ENCODE measurements at places on chromosomes 13 and 19. TPM values are rescaled to one million over a fixed set of nuclear protein-coding genes. Genes with fewer than 3 reads are reported as not detected.

DNA sequence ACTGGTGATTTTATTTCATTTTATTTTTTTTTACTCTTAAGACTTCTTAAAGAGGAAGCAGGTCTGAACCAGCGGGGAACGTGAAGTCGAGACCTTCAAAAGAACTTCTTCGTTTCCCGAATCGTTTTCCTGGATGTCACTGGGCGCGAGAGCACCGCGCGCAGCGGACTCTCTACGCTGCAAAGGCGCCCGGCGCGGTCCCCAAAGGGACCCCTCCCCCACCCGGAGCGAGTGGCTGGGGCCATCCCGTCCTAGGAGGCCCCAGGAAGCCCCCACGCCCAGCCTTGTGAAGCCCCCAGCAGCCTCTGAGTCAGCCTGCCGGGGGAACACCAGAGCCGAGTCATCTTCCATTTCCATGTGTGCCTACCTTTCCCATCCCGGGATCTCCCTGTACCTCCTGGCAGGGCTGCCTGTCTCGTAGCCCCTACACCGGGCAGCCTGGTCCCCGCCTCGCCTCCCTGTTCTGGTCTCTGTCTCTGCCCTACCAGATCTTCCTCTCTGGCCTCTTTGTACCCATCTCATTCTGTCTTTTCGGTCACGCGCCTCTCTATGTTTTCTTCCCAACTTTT lies 608 bp downstream of the CD70 start:
- peak; percentile 35 for DNase-seq
- peak overlapping the region; percentile 4 for H3K27ac ChIP-seq
- peaks cover 37% of the 10 kb centered on the region for H3K27me3 ChIP-seq
- peaks cover 3% of the 10 kb centered on the region for H3K36me3 ChIP-seq
- peak overlapping the region; percentile 82 for H3K4me3 ChIP-seq
- peaks cover 14% of the 10 kb centered on the region for H3K4me1 ChIP-seq

DNA sequence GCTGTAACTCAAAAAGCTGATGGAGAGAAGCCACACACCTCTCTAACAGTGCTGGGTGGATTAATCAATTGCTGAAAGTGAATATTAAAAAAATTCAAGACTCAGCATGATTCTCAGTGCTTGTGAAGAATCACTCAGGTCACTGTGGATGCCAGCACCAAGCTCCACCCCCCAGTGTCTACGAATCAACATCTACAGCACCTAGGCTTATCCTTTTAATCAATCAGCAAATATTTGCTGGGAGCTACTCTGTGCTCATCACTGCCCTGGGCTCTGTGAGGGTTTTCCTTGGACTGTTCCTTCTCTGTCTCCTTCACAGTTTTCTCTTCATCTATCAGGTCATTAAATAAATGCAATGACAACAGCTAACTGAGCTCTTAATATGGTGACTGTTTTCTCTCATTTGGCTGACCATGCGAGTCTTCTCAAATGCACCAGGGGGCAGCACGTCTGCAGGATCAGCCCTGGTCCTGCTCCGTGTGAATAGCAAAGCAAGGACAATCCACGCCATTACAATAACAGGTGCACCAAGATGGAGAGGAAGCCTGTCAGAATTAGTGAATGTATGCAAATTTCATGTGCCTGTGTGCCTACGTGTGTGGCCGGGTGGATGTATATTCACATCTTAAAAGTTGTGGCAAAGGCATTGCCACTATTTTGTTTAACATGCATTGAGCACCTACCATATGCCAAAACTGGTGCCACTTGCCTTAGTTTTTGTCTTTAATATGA lies 14.6 kb upstream of the C13orf42 start:
- no peaks in the 10 kb centered on the region for H3K27me3 ChIP-seq

DNA sequence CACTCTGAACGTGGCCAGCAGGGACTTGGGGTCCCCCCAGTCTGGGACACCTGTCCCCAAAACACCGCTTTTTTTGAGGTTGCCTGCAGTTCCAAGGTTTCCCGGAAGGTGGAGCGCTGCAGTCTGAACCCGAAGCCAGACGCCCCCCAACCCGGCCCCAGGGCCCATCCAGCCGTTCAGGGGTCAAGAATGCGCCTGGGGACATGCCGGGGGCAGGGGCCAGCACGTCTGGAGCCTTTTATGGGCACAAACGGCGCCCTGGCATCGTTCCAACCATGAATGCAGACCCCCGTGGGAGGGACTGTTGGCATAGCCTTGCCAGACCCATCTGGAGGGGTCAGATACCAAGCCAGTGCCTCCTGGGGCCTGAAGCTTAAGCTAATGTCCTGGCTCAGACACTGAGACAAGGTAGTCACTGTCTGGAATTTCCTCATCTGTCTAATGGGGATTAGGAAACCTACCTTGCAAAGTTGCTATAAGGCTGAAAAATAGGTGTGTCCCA lies 6.9 kb downstream of the S1PR5 start:
- H3K4me1 ChIP-seq: no peaks in the 10 kb centered on the region
- H3K4me3 ChIP-seq: no peak overlapping the region
- peaks cover 5% of the 10 kb centered on the region for H3K36me3 ChIP-seq
- peak; percentile 63 for DNase-seq
- peaks cover 10% of the 10 kb centered on the region for H3K27me3 ChIP-seq

DNA sequence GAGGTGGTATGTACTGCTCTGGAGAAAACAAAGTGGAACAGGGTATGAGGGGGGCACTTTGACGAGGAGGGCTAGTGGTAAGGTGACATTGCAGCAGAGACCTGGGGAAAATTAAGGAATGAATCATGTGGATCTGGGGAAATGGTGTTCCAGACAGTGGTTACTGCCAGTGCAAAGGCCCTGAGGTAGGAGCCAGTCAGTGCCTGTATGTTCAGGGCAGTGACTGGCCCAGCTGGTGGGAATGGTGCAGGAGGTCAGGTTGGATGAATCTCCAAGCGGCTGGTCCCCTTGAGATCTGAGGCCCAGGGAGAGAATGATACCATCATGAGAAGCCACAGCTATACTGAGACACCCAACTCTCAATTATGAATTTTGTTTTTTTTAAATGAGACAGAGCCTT lies 4.9 kb downstream of the VAV1 start:
- H3K36me3 ChIP-seq: peaks cover 4% of the 10 kb centered on the region
- H3K27me3 ChIP-seq: peaks cover 3% of the 10 kb centered on the region
- no peaks in the 10 kb centered on the region for H3K4me1 ChIP-seq
- DNase-seq: no peak
- no peak overlapping the region for H3K27ac ChIP-seq

- no peaks in the 10 kb centered on the region for H3K36me3 ChIP-seq
- peak overlapping the region; percentile 88 for H3K4me3 ChIP-seq
- peak; percentile 88 for DNase-seq
- peaks cover 10% of the 10 kb centered on the region for H3K27me3 ChIP-seq
Measured at GRCh38 chr19:14363183-14364097, 17.8 kb upstream of the ADGRE5 start.

- H3K4me1 ChIP-seq: peaks cover 1% of the 10 kb centered on the region
- no peak overlapping the region for H3K4me3 ChIP-seq
- no peak for DNase-seq
- no peaks in the 10 kb centered on the region for H3K36me3 ChIP-seq
- no peaks in the 10 kb centered on the region for H3K27me3 ChIP-seq
Measured at GRCh38 chr13:46008631-46009030, 43.9 kb downstream of the ZC3H13 start.

GRCh38 chr19:2039089-2039958 lies 11.7 kb downstream of the MKNK2 start:
- peak; percentile 32 for DNase-seq
- no peak overlapping the region for H3K4me3 ChIP-seq
- peak overlapping the region; percentile 38 for H3K27ac ChIP-seq
- peaks cover 3% of the 10 kb centered on the region for H3K27me3 ChIP-seq
- peaks cover 3% of the 10 kb centered on the region for H3K4me1 ChIP-seq

DNA sequence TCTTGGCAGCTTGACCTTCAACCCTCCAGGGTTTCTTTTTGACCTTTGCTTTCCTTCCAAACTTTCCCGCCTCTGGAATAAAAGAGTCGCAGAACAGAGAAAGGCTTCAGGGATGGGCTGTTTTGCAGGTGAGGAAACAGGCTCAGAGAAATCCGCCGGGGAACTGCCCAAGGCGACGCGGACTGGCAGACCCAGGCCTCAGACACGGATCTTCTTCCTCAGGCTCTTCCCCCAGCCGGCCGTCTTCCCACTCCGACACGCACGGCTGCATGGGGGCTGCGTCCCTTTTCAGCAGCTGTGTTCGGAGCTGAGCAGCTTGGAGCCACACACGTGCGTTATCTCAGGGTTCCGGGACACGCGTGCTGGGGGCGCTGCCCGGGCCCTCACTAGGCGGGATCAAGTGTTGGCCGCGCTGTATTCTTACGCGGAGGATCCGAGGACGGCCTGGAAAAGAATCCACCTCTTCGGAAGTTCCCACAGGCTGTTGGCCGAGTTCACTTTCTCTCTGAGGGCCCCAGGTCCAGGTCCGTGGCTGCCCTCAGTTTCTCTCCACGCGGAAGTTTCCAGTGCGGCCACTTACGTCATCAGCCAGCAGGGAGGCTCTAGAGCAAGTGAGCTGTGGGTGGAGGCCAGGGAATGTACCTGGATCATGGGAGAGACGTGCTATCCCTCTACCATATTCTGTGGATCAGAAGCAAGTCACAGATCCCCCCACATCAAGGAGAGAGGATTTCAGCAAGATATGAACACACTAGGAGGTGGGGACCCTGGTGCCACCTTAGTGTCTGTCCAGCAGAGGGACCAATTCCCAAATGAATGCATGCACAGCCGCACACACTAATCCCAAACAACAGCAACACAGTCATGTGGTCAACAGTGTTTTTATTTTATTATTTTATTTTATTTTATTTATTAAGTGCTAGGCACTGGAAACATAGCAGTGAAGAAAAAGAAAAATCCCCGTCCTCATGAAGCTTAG lies 100.4 kb downstream of the ING1 start:
- H3K27ac ChIP-seq: no peak overlapping the region
- no peaks in the 10 kb centered on the region for H3K36me3 ChIP-seq
- no peak overlapping the region for H3K4me3 ChIP-seq
- H3K4me1 ChIP-seq: peaks cover 7% of the 10 kb centered on the region
- peaks cover 11% of the 10 kb centered on the region for H3K27me3 ChIP-seq

DNA sequence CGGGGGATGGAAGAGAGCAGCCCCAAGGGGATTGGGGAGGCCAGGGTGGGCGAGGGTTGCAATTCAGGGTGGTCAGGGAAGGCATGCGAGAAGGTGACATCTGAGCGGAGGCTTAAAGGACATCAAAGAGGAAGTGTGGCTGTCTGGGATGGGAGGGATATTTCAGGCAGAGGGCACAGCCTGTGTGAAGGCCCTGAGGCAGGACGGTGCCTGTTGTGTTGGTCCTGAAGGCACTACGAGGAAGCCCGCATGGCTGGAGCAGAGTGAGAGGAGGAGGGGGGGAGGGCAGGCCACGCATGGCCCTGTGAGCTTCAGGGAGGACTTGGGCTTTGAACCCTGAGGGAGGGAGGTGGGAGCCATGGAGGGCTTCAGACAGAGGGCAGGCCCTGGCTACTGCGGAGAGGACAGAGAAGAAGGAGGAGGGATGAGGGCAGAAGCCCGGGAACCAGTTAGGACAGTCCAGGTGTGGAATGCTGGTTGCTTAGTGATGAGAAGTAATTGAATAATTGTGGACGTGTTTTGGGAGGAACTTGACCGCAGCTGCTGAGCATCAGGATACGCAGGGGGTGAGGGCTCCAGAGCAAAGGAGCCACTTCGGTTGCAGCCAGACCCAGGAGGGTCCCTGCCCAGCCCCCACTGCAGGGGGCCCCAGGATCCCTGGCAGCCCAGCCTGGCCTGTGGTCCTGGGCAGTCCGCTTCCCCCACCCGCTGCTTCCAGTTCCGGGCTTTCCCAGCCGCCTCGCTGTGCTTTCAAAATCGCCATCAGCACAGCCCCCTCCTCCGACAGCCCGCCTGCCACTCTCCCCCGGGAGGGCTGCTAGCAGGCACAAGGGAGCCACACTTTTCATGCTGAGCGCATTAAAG lies 6.2 kb downstream of the TLE6 start:
- peaks cover 16% of the 10 kb centered on the region for H3K27me3 ChIP-seq
- no peak overlapping the region for H3K4me3 ChIP-seq
- peaks cover 13% of the 10 kb centered on the region for H3K4me1 ChIP-seq
- DNase-seq: peak; percentile 94
- H3K36me3 ChIP-seq: no peaks in the 10 kb centered on the region

DNA sequence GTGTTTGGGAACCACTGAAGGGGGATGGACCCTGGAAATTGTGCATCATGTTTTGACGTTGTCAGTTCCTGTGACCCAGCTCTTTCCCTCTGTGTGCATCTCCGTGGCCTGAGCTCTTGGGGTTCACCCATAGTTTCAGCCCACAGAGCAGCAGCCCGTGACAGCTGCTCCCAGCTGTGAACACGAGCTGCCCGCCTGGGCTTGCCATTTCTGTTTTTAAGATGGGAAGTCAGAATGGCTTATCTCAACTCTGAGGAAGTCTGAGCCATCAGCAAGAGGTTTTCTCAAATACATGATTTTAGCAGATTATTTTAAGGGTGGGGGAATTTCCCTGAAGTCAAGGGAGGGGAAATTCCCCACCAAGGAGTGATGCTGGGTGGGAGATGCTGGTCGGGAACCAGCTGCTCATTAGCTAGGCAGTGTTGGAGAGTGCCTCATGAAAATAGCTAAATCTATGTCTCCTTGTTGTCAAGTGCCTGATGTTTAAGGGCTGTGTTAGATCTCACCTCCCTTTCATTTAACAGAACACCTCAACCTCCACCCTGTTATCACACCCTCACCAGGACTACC lies 34.8 kb upstream of the C1QTNF9 start:
- H3K27ac ChIP-seq: peak overlapping the region; percentile 18
- peaks cover 30% of the 10 kb centered on the region for H3K4me1 ChIP-seq
- DNase-seq: no peak
- H3K27me3 ChIP-seq: peaks cover 16% of the 10 kb centered on the region

DNA sequence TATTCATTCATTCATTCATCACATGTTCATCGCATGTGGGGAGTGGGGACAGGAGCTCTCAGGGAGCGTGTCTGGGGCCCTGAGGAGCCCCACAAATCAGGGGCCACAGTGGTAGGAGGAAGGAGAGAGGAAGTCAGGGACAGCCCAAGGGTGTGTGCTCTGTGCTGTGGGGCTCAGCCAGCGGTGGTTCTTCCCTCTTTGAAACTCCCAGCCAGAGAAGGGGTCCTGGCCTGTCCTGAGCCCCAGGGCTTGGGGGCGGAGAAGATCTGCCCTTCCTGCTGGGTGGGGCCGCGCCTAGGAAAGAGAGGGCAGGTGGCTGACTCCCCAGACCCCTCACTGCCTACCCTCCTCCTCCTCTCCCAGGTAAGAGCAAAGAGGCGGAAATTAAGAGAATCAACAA lies 14.6 kb downstream of the AP2A1 start:
- peaks cover 13% of the 10 kb centered on the region for H3K36me3 ChIP-seq
- no peak overlapping the region for H3K27ac ChIP-seq
- DNase-seq: no peak
- H3K4me1 ChIP-seq: peaks cover 5% of the 10 kb centered on the region
- H3K4me3 ChIP-seq: peak overlapping the region; percentile 4

DNA sequence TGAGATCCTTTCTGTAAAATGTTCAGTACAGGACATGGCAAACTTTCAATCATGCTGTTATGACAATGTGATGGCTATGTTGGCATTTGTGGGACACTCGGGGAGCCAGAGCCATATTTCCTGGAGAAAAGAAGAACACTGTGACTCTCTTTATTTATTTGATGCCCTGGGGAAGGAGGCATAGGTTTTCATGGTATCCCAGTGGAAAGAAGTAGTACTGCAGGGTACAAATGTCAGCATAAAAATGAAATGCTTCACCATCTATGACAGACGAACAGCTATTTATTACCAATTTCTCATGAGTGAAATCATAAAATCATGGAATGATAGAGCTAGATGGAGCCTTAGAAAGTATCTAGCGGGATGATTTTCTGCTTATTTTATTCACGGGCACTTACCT lies 217.1 kb downstream of the COL4A1 start:
- no peaks in the 10 kb centered on the region for H3K27me3 ChIP-seq
- H3K27ac ChIP-seq: no peak overlapping the region
- H3K36me3 ChIP-seq: peaks cover 4% of the 10 kb centered on the region
- no peak overlapping the region for H3K4me3 ChIP-seq

Gene JSRP1
- not detected for total RNA-seq

Gene CGB8
- total RNA-seq: not detected

Gene LRRC63
- total RNA-seq: not detected

Gene HIF3A
- total RNA-seq: 4.4 TPM
